Amniotic epithelial cell (primary cell): ENCODE measurements at places on chromosomes 12 and 14.

- DNase-seq, result no peak
Measured at GRCh38 chr14:76500480-76500879, 124.5 kb downstream of the ESRRB start.

GRCh38 chr14:91323671-91324605 lies 79.4 kb upstream of the GPR68 start:
- peak; percentile 47 for DNase-seq

- DNase-seq, result no peak
Measured at GRCh38 chr12:47274760-47275159, 195.0 kb upstream of the AMIGO2 start.

DNA sequence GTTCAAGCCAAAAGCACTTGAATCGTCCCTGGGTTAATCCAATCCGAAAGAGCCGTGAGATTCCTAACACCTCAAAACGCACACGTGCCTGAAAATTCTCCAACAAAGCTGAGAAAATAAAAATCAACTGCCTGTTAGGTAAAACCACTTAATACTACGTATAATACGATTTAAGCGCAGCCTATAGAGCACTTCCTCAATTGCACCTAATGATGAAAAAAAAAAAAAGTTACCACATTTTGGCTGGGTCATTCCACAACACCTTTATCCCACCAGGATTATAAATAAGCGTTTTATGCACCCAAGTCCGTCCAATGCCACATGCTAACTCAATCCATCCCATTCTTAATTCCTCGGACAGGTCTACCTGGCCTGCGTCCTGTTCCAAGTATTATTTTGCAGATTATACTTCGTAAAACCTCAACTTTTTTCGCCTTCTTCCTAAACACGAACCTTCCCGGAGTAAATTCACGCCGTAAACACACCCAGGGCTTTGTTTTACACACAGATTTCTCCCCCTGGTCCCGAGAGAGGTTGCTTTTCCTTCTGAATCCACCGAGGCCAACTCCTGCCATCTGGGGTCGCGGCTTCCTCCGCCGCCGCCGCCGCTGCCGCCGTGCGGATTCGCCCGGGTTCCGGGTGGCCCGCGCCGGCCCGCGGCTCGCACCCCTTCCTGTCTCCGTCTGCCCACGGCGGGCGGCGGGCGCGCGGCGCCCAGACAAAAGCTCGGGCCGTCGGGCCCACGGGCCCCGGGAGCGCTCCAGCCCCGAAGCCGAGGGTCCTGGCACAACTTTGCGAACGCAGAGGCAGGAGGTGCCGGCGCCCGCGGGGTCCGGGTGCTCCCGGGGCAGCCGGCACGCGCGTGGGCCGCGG lies 66.2 kb downstream of the RNF34 start:
- DNase-seq, result no peak

- no peak for DNase-seq
Measured at GRCh38 chr12:75720812-75721641, 209.6 kb upstream of the KRR1 start.

DNA sequence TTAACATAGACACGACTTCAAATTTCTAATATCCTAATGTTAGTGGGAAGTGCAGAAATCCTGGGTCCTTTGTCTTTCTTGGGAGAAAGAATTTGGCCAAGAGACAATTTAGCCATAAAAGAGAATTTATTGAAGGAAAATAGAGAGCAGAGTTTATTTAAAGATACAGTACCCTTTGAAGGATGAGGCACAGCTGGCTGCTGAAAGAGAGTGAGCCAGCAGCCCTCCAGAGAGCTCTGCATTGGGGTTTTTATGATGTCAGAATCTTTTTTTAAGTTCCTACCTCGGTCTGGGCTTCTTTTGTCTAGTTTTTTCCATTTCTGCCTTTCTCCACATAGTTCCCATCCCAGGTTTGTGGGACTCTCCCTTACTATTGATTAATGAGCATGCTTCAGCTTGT lies 37.5 kb downstream of the CCER1 start:
- DNase-seq, result no peak

- peak; percentile 57 for DNase-seq
Measured at GRCh38 chr14:53306267-53306721, 153.2 kb upstream of the DDHD1 start.
